ENCODE measurements at places on chromosomes 7 and 10.

- DNase-seq: no peak
These were observed 80.3 kb downstream of the SPDYE5 start for GRCh38 chr7:75572396-75572795.

DNA sequence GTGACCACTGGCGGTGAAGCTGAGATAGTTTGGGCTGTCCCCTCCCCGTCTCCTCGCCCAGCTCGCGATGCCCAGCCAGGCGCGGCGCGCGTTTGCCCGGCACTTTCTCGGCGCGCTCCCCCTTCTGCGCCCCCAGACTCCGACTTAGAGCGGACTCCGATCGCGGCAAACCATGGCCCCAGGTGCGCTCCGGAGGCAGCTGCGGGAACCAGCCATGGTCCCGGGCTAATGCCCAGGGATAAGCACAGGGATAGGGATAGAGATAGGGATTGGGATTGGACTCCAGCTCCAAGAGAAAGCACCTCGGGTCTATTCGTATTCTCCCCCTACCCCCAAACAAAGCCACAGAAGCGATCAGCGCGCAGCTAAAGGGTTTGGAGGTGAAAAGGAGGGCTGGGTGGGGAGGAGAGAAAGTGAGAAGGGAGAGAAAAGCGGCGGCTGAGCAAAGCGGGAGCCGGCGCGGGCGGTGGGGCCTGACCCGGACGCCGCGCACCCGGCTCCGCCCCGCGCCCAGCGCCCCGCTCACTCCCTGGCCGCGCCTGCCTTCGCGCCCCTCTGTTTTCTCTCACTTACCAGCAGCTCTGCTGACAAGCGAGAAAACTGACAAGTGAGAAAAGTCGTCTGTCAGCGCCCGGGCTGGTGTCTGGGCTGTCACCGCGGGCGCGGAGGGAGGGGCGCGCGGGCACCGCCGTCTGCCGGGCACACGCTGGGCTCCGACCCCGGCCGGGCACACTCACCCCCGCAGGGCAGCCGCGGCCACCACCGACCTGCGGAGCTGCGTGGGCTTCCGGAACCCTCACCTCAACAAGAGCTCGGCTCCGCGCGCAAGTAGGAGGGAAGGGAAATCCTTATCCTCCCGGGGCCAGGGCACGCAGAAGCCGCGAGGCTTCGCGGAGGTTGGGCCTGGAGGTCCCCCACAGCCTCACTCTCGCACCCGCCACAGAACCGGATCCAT lies at the start of gene PDE1C:
Gene PDE1C, minus strand, starts transcription at position 2 of the 955 bp plus-strand sequence.
- DNase-seq: no peak

- no peak for DNase-seq
These were observed 26.1 kb upstream of the DNAJB6 start for GRCh38 chr7:157310676-157311185.

DNA sequence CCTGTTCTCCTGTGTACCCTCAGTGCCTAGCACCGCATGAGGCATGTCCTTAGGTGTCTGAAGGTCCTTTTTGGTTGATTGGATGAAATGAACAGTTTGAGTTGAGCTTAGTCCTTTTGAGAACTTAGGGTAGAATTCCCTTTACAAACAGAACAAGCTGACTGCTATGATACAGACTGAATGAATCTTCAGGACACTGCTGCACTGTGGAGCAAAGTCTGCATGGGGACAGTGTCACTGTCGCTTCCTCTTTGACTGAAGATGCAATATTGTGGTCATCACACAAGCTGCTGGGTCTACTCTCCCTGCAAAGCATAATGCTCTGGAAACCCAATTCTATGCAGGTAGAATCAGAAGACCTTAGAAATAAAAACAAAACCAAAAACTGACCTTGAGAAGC lies 8.6 kb upstream of the PLAU start:
- DNase-seq: no peak

GRCh38 chr7:98165827-98166667 lies 45.2 kb upstream of the BHLHA15 start:
- no peak for DNase-seq

DNA sequence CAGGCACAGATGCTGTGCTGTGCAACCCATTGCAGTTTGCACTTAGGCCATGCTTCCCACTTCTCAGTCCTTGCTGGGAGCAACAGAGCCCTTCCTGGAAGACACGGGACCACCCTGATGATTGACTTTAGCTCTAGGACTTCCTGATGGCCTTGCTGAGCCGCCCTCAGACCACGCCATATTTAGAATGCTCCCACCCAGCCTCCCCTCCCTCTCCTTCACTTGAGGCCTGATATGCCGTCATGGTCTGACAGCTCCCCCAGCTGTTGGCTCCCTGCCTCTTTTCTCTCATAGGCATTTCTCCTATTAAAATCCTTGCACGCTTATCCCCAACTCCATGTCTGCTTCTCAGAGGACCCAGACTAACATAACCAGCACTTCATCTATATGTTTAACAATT lies 29.4 kb upstream of the GATAD1 start:
- no peak for DNase-seq
